HepG2 (cell line): ENCODE measurements at places on chromosomes 11 and 22.

DNA sequence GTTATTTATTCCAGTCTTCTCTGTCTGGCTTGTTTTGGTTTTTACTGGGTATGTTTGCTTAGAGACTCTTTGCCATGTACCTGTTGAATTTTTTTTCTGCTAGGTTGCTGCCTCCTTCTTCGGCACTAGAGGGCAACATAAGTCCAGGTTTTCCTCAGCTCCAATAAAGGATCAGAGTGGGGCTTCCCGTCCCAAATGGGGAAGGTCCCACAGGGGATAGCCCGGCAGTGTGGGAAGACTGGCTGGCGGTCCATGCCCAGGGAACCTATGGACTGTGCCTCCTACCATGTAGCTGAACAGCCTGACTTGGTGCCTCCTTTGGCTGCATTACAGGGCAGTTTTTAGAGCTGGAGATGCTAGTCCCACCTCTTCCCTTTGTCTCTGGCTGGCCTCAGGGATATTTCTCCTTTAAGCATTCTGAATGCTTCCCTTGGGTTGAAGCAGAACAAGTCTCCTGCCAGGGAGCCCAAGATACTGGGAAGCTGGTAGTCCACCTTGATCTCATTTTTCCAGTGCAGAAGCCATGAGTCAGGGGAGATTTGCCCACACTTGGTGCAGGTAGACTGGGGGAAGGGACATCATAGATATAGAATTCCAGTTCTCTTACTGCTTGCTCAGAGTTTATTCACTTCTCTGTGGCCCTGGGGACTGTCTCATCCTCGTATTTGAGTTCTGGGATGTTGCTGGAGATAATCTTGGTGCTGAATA is 60.2 kb downstream of the BRD1 start:
- no peaks in the 10 kb centered on the region for H3K4me1 ChIP-seq
- peak; percentile 58 for DNase-seq
- H3K4me3 ChIP-seq: no peak overlapping the region
- no peak overlapping the region for H3K27ac ChIP-seq

DNA sequence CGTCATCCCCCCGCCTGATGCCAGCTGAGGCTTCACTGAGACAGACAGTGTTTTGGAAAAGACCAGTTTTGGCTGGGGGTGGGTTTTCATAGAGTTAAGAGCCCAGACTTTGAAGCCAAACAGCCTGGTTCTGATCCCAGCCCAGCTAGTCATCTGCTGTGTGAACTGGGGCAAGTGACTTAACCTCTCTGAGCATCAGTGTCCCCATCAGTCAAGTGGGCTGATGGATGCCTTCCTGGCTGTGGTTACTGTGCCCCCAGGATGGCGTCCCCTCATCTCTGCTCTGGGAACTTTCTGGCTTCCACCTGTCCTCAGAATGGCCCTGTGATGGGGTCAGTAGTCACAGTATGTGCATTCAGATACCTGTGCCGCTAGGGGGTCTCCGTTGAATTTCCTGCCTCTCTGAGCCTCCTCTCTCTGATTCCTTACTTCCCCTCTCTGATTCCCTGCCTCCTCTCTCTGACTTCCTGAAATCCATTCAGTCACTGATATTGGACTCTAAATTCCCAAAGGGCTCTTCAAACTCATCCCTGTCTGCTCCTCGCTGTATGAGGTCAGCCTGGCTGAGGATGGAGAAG is 2.4 kb downstream of the RASD2 start:
- no peaks in the 10 kb centered on the region for H3K36me3 ChIP-seq
- H3K4me3 ChIP-seq: no peak overlapping the region
- peaks cover 10% of the 10 kb centered on the region for H3K27me3 ChIP-seq
- peaks cover 16% of the 10 kb centered on the region; the same call in 1 of the 2 replicates for H3K4me1 ChIP-seq

DNA sequence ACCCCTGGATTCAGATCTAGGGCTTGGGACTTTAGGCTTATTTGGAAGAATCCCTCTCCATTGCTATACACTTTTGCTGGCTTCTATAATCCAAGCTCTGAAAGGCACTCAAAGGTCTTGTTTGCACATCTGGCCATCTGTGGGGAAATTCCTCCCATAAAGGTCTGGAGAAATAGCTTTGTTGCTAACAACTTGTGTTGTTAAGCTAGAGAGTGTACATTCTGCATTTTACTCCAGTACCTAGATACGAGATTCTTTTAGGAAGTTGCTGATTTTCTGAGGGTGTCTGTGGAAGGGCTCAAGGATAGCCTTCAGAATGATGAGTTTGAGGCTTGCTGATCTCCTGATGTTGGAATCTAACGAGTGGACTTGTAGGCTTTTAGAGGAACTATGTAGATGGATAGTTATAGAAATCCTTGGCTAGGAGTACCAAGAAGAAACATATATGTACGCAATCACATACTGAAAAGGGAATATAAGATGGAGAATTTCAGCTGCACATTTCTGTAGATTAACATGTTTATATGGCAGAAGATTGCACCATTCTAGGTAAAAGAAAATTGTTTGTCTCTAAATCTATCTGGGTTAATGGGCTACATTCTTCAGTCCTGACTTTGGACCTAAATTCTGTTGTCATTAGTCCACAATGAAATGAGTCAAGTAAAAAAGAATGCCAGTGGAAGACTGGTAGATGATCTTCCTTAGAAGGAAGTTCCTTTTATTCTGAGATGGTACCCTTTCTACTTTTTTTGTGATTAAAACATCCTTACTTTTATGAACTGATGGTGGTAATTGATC is 51.0 kb downstream of the UBASH3B start:
- peak overlapping the region; percentile 78 for H3K27ac ChIP-seq
- H3K36me3 ChIP-seq: no peaks in the 10 kb centered on the region
- peaks cover 35% of the 10 kb centered on the region for H3K4me1 ChIP-seq
- DNase-seq: peak; percentile 88
- H3K27me3 ChIP-seq: no peaks in the 10 kb centered on the region

DNA sequence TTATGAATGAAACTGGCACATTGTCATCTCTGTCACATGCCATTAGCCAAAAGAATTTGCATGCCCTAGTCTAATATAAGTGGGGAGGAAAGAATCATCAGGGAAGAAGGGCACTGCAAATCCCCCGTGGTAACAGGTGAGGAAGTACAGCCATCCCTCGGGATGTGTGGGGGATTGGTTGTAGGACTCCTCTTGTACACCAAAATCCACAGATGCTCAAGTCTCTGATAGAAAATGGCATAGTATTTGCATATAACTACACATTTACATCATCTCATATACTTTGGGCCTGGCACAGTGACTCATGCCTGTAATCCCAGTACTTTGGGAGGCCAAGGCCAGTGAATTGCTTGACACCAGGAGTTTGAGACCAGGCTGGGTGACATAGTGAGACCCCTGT is 109.7 kb downstream of the HIPK3 start:
- no peak for DNase-seq
- no peaks in the 10 kb centered on the region for H3K36me3 ChIP-seq
- H3K4me1 ChIP-seq: peaks cover 29% of the 10 kb centered on the region
- no peak overlapping the region for H3K4me3 ChIP-seq

GRCh38 chr11:126800009-126800408 is 200.6 kb downstream of the KIRREL3 start:
- H3K27me3 ChIP-seq: no peaks in the 10 kb centered on the region
- H3K27ac ChIP-seq: no peak overlapping the region
- H3K4me3 ChIP-seq: no peak overlapping the region
- H3K36me3 ChIP-seq: no peaks in the 10 kb centered on the region
- H3K4me1 ChIP-seq: no peaks in the 10 kb centered on the region

DNA sequence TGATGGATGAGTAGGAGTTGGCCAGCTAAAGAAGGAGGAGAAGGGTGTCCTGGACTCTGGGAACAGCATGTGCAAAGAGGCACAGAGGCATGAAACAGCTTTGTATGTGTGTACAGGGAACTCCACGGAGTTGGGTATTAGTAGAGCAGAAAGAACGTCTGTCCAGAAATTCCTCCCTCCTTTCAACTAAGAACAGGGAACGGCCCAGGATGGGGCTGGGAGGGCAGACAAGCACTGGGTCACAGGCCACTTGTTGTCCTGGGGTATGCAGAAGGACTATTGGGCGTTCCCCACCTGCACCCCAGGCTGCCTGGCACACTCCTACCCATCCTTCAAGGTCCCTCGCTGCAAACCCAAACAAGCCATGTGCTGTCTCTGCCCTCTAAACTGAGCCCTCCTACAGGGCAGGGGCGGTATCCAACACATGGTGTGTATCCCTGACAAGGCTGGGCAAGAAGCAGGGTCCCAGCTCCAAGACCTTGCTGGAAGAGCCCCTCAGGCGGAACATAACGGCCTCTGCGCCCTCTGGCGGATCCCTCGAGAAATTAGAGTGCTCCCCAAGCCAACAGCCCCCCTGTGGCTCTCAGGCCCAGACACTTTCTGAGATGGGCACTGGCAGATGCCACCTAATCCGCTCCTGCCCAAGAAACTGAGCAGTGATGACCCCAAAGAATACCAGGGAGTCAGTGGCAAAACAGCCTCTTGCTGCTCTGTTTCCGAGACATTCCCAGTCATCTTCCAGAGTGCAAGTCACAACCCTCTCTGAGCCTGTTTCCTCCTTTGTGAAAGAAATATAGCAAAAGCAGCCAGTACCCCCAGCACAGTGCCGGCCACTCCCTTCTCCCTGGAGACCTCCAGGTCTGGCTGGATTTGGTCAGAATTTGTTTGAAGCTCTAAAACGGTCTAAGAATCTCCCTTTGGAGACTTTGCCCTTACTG is 1.6 kb upstream of the ELFN2 start:
- H3K27me3 ChIP-seq: peaks cover 79% of the 10 kb centered on the region
- H3K27ac ChIP-seq: no peak overlapping the region
- peaks cover 26% of the 10 kb centered on the region for H3K4me1 ChIP-seq
- H3K4me3 ChIP-seq: no peak overlapping the region

DNA sequence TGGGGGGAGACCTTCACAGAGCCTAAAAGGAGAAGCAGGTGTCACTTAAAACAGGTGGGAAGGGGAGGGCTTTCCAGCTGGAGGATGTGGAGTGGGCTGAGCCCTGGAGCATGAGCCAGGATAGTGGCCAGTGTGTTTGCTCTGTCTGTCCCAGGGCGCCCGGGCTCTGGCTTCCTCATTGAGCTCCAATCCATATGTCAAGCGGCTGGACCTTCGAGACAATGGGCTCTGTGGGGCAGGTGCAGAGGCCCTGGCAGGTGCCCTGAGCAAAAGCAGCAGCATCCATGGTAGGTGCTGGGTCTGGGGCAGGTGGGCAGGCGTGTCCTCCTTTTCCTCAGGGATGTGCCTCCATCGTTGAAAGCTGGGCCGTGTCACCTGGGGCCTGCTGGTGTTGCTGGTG is 2.0 kb downstream of the LRRC74B start:
- no peaks in the 10 kb centered on the region for H3K36me3 ChIP-seq
- peaks cover 7% of the 10 kb centered on the region for H3K27me3 ChIP-seq
- DNase-seq: no peak
- peaks cover 12% of the 10 kb centered on the region; the same call in 1 of the 2 replicates for H3K4me1 ChIP-seq

DNA sequence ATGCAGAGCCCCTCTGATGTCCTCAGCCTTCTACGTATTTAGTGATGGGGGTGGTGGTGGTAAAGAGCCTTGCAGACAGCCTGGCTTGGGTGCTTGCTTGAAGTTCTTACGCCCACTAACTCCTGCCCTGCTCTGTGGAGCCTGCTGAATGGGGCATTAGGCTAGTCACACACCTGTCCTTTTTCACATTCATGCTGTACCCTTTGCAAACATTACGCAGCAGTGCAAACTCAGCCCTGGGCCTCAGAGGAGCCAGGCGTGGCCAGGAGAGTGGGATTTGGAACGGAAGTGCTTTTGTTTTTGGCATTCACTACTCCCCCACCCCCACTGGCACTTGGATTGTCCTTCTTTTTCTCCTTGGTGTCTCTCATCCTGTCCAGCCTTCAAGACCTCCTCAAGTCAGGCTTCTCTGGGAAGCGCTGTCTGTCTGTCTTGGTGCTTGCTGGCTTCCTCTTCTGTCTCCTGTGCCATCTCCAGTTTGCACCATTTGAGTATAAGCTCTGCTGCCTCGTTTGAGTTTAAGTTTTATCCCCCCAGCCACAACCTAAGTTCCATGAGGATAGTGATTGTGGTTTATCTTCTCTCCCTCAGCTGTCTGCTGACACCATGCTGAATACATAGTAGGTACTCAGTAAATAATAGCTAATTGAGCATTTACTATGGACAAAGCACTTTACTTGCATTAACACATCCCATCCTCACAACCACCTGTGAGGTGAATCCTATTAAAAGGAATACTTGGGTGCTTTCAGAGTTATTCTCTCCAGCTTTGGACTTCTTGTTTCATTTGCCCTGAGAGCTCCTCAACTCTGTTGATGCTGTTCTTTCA is 26.7 kb downstream of the ZBTB16 start:
- peaks cover 7% of the 10 kb centered on the region for H3K27me3 ChIP-seq
- no peak overlapping the region for H3K27ac ChIP-seq
- H3K4me3 ChIP-seq: no peak overlapping the region
- DNase-seq: no peak
- peaks cover 27% of the 10 kb centered on the region for H3K4me1 ChIP-seq

GRCh38 chr11:116513894-116514293 is 258.9 kb downstream of the BUD13 start:
- H3K36me3 ChIP-seq: no peaks in the 10 kb centered on the region
- DNase-seq: peak; percentile 64
- H3K27ac ChIP-seq: no peak overlapping the region
- H3K27me3 ChIP-seq: no peaks in the 10 kb centered on the region
- H3K4me1 ChIP-seq: no peaks in the 10 kb centered on the region

- H3K27ac ChIP-seq: peak overlapping the region; percentile 91
- DNase-seq: no peak
- peaks cover 6% of the 10 kb centered on the region; the same call in 2 of the 3 replicates for H3K36me3 ChIP-seq
- no peak overlapping the region for H3K4me3 ChIP-seq
- no peaks in the 10 kb centered on the region for H3K27me3 ChIP-seq
- H3K4me1 ChIP-seq: peaks cover 97% of the 10 kb centered on the region
Observed at GRCh38 chr22:31218565-31219262, 6.6 kb downstream of the LIMK2 start.

DNA sequence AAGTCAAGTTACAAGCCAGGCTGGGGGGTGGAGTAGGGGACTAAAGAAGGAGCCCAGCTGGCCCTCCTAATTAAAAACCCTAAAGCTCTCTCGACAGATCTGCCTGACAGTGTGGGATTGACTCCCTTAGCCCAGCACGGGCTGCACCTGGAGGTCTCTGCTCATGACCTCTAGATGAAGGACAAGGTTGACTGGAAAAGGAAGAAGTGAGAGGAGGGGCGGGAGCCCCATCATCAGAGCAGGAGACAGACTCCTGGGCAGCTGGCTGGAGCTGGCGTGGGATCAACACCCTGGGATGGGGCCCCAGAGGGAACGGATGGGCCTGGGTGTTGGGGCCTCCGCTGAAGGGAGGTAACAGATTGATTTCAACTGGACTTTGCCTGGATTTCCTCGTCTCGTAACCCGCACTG is 46.1 kb downstream of the RPUSD4 start:
- peak overlapping the region; percentile 42 for H3K27ac ChIP-seq
- peaks cover 1% of the 10 kb centered on the region; the same call in 1 of the 2 replicates for H3K27me3 ChIP-seq
- DNase-seq: peak; percentile 43
- H3K4me3 ChIP-seq: peak overlapping the region; percentile 39
